Activated naive CD4-positive, alpha-beta T cell treated with anti-CD3 and anti-CD28 coated beads, Interleukin-2, amount 10 ng/mL, durations not matched to agents 7 days and 5 days (primary cell): ENCODE measurements at places on chromosomes 2 and 18.

DNA sequence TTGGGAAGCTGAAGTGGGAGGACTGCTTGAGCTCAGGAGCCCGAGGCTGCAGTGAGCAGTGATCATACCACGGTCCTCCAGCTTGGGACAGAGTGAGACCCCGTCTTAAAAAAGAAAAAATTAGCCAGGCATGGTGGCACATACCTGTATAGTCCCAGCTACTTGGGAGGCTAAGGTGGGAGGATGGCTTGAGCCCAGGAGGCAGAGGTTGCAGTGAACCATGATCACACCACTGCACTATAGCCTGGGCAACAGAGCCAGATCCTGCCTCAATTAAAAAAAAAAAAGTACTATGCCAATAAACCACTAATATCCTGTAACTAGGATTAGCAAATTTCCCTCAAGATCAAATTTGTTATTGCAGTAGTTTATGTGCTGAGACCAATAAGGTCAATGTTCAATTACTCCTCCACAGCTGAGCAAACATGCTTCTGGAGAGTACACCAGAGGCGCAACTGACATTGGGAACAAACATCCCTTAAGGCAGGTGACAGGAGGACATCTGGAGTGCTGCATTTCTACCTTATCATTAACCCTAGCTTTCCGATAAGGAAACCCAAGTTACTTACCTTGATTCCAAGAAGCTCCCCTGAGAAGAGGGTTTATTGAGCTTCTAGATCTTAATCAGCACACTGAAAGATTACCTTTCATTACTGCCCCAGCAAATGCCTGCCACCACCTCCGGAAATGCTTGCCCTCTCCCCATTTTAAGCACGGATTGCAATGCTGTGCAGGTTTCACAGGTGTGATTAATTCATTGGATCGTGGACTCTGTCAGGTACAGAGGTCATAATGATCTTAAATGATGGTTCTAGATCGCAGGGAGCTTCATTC, 26.2 kb downstream of the MGAT4A start:
- no peak for DNase-seq

- DNase-seq = no peak
Observed at GRCh38 chr2:118249531-118249930, 161.3 kb downstream of the INSIG2 start.

GRCh38 chr2:240701091-240701735, 9.5 kb downstream of the AQP12A start:
- no peak for DNase-seq

- DNase-seq = no peak
Observed at GRCh38 chr2:3486047-3487027, 33.0 kb downstream of the ADI1 start.

GRCh38 chr2:120591572-120591971, 144.1 kb upstream of the GLI2 start:
- DNase-seq = no peak

DNA sequence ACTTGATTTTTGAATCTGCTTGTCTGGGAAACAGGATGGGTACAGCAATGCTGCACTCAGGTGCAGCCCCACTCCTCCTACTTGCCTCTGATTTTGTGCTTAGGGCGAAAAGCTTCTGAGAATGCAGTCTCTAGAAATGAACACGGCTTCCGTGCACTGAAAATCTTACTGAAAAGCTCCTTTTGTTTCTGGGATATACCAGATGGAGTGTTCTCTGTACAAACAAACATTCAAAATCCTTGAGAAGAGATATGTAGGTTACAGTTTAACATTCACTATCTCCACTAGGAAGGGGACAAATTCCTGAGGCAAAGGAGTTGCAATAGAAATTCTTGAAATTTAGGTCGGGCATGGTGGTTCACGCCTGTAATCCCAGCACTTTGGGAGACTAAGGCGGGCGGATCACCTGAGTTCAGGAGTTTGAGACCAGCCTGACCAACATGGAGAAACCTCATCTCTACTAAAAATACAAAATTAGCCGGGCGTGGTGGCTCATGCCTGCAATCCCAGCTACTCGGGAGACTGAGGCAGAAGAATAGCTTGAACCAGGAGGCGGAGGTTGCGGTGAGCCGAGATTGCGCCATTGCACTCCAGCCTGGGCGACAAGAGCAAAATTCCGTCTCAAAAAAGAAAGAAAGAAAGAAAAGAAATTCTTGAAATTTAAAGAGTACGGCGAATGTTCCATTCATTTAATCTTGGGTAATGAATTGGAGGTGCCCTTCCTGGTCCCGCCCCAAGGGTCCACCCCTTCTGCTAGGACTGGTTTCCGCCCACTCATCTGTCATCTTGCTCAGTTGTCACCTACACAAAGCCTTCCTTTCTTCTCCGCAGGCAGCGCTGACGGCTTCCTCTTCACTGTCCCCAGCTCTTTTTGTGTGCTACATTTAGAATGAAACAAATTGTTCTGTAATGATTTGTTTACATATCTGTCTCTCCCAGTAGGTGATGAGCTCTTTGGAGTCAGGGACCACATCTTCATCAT, 92.4 kb downstream of the SOCS6 start:
- DNase-seq = no peak
